ENCODE measurements at places on chromosomes 13 and 19. TPM values are rescaled to one million over a fixed set of nuclear protein-coding genes. Genes with fewer than 3 reads are reported as not detected.

Gene FFAR3
- total RNA-seq, result not detected

Gene ANGPTL8
- not detected for total RNA-seq

Gene RDH8
- not detected for total RNA-seq

Gene ZNF382
- 6.2 TPM for total RNA-seq

Gene ZNF304
- 4.9 TPM for total RNA-seq

Gene CFAP97D2
- not detected for total RNA-seq

Gene DZIP1
- 23.4 TPM for total RNA-seq

Gene C1QTNF9
- total RNA-seq, result not detected

Gene TMEM255B
- total RNA-seq, result 2.1 TPM

Gene ZNF724
- total RNA-seq, result 9.2 TPM

Gene MAST3
- total RNA-seq, result 3.4 TPM

Gene ZNF90
- total RNA-seq, result 1.6 TPM

Gene PLK5
- not detected for total RNA-seq

Gene PLIN4
- total RNA-seq, result 0.15 TPM

Gene VSTM1
- total RNA-seq, result not detected

Gene SLC8A2
- total RNA-seq, result not detected

All from bronchus fibroblast of lung (primary cell).